ENCODE measurements at places on chromosomes 11 and 22.

DNA sequence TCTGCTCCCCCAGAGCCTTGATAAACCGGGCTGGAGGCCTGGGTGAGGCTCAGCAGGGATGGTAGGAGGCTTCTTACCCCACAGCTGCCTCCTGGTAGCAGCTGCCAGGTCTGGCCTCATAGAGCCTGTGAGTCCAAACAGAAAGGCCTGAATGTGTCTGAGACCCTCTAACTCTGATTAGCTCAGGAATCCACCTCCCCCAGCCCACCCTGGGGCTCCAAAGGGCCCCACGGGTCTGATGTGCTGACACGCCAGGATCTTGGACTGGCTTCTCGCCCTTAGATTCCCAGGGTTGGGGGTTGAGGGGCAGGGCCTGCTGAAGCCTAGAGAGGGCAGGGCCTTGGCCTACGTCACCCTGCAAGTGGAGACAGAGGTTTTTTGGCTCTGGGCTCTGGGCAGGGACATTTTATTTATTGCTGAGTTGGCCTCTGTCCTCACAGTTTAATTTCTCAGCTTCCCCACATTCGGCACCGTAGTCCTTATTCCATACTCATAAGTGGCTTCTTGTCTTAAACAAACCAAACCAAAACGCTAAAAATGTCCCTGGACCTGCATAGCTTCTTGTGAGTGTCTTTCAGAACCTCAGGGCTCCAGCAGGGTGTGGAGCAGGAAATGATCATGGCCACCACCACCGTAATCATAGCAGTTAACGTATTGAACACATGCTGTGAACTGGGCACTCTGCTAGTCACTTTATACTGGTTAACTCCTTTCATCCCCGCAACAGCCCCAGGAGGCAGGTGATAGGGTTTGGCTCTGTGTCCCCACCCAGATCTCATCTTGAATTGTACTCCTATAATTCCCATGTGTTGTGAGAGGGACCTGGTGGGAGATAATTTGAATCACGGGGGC is 25.1 kb downstream of the KIAA1671 start:
- peak; percentile 80 for DNase-seq

DNA sequence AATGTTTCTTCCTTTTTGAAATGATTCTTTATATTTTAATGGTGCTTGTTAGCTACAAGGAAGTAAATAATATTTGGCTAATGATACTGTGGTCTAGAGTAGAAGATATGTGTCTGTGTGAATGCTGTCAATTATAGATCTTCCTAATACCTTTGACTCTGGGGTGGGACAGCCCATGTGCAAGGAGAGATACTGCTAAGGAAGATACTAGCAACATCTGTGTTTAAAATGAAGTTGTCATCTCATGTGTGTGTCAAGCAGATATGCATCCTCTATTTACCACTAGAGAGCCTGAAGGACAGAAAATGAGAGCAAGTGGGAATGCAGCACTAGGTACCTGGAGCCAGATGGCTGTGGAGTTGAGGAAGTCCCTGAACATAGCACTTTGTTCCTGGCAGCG is 34.1 kb downstream of the PPME1 start:
- DNase-seq = no peak

DNA sequence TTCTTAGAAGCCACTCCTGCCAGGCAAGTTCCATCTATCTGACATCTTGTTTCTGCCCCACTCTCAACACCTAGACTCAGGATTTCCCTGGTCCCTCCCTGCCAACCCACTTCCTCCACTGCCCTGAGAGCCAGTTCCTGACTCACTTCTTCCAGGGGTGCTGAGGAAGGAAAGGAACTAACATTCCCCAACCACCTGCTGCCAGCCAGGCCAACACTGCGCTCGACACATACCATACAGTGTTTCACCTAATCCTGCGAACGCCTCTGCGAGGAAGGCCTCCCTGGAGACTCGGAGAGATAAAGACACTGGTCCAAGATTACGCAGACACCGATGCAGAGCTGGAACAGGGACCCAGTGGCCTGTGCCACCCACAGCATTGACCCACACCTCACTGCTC is 40.2 kb downstream of the MICAL3 start:
- no peak for DNase-seq

DNA sequence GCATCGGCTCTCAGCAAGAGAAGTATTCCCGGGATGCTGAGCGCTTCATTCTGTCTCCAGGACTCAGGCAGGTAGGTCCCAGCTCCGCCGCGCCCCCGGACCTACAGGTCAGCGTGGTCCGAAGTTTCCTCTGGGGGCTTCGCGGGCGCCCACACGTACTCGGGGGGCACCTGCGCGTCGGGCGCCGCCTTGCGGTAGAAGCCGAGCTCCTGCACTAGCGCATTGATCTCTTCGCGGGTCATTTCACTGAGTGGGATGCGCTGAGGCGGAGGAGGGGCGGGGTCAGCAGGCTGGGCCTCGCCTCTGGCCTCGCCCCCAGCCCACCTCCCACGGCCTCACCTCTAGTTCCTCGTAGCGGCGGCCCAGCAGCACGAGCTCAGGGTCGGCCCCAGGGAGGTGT is 2.5 kb downstream of the SELENOM start:
- peak; percentile 48 for DNase-seq

DNA sequence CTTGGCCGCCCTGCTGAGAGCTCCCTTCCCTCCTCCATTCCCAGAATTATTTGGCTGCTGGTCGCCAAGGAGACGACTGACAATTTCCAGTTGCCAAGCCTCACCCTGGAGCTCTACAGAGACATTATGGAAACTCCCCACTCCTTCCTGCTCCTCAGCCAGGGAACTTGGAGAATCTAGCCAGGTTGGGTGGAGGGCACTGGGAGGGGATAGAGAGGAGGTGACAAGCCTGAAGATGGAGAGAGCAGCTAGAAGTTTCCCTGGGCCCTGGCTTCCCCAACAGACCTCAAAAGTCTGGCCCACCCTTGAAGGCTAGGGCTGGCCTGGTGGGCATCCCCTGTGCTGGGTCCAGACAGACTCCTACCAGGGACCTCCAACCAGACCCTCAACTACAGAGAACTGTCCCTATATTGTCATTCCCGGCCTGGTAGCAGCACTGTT is 6.7 kb upstream of the VSIG10L2 start:
- DNase-seq = peak; percentile 85

GRCh38 chr11:10694486-10695239 is 1.1 kb upstream of the IRAG1 start:
- no peak for DNase-seq

DNA sequence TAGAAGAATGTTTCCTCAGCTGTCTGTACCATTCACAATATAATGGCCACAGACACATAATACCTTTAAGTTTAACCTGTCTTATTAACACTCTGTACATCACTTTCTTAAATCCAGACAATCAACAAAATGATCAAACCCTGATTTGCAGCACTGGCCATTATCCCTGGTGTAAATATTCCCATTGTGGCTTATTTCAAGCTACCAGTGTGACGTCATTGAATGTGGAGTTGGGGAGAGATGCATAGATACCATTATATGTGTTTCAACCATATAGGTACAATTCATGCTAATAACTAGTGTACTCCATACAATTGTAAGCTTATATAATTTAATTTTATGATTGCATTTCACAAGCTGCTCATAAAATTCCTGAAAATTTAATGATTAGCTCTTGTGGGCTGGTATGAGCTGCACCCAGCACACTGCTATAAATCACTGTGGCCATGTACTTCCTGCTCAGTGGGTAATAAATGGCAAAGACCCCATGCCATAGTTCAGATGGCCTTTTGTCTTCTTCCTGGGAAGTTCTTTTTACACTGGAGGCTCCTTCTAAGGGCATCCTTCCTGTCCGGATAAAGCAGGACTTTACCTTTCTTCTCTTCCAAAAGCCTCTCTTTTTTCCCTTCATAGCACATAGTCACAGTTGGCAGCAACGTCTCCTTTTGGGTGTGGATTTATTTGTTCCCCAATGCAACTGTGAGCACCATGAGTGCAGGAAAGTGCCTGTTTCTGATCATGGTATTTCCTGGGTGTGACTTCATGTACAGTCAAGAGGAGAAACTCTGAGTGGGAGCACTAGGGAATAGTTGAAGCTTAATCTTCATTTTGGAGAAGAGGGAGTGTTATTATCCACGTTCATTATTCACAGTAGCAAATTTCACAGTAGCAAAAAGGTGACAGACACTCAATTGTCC is 87.8 kb downstream of the MIAT start:
- DNase-seq = no peak

- peak; percentile 67 for DNase-seq
Observed at GRCh38 chr11:35363854-35364780, 55.2 kb downstream of the SLC1A2 start.

GRCh38 chr11:134589129-134589528 is 177.1 kb upstream of the B3GAT1 start:
- DNase-seq = no peak

DNA sequence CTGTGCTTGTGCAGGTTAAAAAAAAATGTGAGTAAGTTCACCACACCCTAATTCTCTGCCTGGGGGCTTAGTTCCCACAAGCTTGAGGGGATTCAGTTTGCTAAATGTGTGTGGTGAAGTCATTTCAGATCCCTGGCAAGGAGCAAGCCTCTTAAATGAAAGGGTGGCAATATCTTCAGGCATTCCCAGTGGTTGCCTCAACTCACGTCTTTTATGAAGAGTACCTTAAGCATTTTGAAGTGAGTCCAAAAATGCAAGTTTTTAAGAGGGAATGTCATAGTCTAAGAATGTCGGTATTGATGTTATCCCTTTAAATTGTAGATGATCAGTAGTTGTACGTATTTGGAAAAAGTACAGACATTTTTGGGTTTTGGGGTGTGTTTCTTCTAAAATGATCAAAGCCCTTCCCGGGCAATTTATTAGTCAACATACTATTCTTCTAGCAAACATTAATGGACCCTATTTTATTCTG is 4.9 kb downstream of the TCP11L1 start:
- DNase-seq = no peak

DNA sequence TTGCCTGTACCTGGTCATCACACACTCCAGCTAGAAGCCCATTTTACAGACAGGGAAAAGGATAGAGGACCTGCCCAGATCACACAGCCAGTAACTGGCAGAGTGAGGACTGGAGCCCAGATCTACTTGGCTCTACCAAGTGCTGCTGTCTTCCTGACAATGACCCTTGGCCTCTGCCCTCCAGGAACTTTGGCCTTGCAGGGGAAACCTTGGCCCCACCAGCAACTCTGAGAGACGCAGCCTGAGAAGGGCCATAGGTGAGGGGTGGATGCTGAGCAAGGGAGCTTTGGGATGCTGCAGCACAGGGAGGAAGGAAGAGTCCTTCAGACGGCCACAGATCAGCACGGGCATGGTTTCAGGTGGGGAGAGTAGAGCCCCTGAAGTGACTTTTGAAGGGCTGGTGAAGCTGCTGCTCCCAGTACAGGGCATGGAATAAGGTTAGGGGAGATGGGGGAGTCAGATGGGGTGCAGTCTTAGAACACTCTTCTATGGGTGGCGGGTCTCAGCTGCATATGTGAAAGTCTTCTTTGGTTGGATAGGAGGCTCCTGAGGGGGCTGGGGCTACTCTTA is 2.0 kb upstream of the CAPN5 start:
- DNase-seq = peak; percentile 7

GRCh38 chr22:46841522-46841921 is 79.1 kb downstream of the TBC1D22A start:
- DNase-seq = no peak

DNA sequence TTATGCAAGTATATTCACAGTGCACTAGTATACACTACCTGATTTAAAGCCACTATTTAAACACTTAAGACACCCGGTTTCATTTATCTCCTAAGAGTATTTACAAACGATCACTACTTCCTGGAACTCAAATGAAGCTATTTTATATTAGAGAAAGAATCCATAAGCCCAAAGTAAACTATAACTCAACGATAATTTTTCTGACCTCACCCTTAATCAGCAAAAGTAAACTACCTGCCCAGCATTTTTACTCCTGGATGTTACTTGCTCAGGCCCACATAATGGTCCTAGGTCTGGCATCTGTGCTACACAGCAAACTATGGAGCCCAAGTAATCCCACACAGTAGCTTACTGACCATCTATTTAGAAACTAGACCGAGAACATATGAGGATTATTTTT is 33.4 kb downstream of the TSG101 start:
- no peak for DNase-seq

- DNase-seq = no peak
Observed at GRCh38 chr11:60955571-60955970, 3.6 kb upstream of the SLC15A3 start.

DNA sequence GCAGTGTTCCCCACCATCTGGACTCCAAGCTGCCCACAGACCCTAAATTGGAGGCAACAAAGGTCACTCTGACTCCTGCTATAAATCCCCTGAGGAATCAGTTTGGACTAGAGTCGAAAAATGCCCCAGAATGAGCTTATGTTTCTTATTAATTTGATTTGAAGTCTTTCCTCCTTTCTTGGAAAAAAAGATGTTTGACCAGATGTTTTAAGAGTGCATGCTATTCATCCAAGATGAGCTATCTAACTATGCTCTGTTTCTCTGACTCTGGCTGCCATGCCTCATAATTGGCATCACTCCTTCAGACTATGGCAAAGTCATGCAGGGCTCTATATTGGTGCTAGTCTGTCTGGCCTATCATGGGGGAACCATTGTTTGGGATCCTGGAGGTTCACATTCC is 174.0 kb downstream of the SPON1 start:
- DNase-seq = no peak

DNA sequence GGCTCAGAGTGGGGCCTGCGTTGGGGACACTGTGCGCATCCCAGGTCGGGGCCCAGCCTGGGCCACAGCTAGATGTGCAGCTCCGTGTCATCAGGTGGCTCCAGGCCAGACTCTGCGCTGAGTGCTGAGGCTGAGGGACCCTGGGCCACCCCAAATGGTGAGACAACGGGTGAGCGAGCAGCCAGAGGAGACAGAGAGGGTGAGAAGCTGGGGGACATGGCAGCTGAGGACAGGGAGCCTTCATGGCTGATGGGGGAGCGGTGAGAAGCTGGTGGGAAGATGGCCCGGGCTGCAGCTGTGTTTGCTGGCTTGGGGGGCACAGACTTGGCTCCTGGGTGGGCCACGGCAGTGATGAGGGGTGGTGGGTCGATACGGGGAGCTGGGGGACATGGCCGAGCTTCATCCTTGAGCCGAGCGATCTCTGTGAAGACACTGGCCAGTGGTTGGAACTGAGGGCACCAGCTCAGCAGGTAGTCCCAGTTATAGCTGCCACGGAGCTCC is 2.5 kb upstream of the TPP1 start:
- DNase-seq = no peak

GRCh38 chr22:43796567-43796966 is 15.5 kb downstream of the EFCAB6 start:
- DNase-seq = peak; percentile 45

GRCh38 chr11:37770145-37770544 is 1172.1 kb upstream of the RAG2 start:
- DNase-seq = no peak

DNA sequence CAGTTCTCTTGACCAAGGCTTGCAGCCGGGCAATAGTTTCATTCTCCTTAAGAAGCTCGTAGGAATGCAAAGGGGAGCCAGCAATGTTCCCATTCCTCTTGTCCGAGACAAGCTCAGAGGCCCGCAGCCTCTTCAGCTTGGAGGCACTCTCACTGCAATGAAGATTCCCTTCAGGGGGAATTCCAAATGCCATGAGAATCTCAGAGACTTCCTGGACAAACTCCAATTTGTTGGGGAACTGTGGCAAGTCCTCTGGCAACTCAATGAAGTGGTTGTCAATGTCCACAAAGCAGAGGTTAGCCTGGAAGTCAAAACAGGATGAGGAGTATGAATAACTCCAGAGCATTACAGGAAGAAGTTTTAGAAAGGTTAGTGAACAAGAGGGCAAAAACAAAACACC is 84.4 kb downstream of the DENND5A start:
- no peak for DNase-seq

All from femur (tissue), 1 donor.